Pulmonary artery endothelial cell (primary cell): ENCODE measurements at places on chromosomes 5 and 9.

DNA sequence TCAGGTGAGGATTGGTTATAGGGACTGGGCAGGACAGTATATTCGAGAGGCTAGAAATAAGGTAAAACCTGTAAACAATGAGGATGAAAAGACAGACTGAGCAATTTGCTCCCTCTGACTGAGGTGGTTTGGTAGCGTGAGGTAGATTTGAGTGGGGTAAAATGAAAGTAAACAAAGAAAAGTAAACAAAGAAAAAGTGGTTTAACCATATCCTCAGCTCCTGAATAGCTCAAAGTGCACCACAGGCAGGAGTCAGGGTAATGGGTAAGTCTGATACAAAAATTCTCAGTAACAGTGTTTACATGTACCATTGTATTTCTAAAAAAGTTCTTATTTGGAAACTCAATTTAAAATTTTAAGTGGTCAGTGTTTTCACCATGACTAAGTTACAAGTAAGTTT lies 203.1 kb upstream of the ARRDC3 start:
- no peak for DNase-seq

GRCh38 chr5:123138774-123139173 lies 49.7 kb downstream of the PRDM6 start:
- DNase-seq, result no peak

DNA sequence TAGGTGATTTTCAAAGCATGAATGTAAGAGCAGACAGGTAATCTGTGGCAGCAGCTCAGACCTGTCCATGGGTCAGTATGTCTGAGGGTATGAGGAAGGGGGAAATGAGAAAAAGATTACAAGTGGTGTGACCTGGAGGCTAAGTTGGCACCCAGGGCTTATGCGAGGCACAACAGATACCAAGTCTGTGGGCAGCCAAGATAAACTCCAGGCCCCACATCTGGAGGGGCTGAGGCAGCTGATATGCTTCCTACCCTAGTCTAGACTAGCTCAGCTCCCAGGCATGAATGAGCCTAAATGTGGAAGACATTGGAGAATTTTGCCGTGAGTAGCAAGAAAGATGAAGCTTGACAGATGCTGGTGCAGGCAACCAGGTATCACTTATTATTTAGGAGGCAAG lies 151.7 kb downstream of the PIK3R1 start:
- no peak for DNase-seq

- DNase-seq, result no peak
These were observed 41.5 kb downstream of the ANKRD55 start for GRCh38 chr5:56191656-56192055.

- DNase-seq, result no peak
These were observed 10.9 kb upstream of the LCN15 start for GRCh38 chr9:136775191-136775590.

DNA sequence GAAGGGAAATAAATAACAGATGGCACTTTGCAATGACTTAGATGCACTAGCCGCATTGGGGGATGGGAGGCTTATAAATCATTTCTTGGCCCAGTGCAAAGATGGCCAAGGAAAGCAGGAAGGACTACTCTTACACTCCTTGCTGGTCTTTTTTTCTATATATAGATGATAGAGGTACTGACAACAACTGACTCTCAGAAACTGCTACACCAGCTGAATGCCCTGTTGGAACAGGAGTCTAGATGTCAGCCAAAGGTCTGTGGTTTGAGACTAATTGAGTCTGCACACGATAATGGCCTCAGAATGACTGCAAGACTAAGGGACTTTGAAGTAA lies 1.7 kb downstream of the CCNG1 start:
- DNase-seq, result no peak

- no peak for DNase-seq
These were observed 1.4 kb downstream of the PITX1 start for GRCh38 chr5:135032695-135032998.

DNA sequence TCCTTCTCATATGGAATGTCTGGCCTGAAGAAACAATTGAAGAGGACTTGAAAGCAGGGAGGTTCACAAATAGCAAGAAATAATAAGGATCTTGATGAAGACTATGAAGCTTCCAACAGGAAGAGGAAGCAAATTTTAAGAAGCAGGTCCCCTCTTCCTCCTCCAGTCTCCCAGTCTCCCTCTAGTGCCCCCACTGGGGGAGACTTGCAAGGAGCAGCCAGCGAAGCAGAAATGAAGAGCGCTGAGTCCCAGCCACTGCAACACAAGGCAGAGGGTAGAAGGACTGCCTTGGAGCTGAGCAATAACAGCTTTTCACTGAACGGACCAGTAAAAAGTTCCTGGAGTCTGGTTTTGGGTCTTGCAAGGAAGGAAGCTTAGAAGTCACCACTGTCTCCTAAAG lies 32.6 kb upstream of the ACO1 start:
- no peak for DNase-seq

DNA sequence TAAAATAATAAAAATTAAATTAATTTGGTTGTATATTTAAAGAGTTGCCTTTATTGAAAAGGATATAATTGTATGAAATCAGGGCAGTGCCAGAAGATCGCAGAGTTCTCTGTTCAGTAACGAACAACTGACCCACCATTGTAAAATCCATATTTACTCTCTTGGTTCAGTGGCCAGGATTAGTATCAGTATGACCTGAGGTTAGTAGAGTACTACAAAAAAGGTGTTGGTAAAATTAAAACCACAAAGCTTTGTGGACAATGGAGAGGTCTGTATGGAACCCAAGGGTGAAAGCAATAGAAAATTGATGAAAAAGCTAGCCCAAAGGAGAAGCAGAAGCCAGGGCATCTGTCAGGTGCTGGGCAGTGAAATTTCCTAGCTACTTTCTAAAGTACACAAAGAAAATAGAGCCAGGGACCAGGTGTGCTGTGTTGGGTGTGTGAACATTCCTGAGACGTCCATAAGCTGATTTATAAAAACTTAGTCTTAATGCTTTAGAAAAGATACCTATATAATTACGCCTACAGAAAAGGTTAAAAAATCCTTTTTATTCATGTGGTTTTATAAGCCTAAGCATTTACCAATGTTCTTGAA lies 159.5 kb downstream of the AOPEP start:
- no peak for DNase-seq
